Mucosa of gallbladder (tissue), 1 donor: ENCODE measurements at places on chromosomes 6 and 20. TPM values are rescaled to one million over a fixed set of nuclear protein-coding genes. Genes with fewer than 3 reads are reported as not detected.

SPTLC3 gene
- total RNA-seq = 26.7 TPM

DYNLT2 gene
- total RNA-seq = 1.5 TPM

SMPDL3A gene
- total RNA-seq = 27.9 TPM

DDO gene
- 5.6 TPM for total RNA-seq

OTOR gene
- not detected for total RNA-seq

ARID1B gene
- total RNA-seq = 101 TPM

CST3 gene
- 2,306 TPM for total RNA-seq

GPX5 gene
- total RNA-seq = not detected

NOL7 gene
- 54.5 TPM for total RNA-seq

SLC24A3 gene
- 19.9 TPM for total RNA-seq

F13A1 gene
- total RNA-seq = 55.1 TPM

SEMG1 gene
- 1.1 TPM for total RNA-seq

BMP7 gene
- 1.2 TPM for total RNA-seq
